ENCODE measurements at places on chromosomes 3 and 15.

DNA sequence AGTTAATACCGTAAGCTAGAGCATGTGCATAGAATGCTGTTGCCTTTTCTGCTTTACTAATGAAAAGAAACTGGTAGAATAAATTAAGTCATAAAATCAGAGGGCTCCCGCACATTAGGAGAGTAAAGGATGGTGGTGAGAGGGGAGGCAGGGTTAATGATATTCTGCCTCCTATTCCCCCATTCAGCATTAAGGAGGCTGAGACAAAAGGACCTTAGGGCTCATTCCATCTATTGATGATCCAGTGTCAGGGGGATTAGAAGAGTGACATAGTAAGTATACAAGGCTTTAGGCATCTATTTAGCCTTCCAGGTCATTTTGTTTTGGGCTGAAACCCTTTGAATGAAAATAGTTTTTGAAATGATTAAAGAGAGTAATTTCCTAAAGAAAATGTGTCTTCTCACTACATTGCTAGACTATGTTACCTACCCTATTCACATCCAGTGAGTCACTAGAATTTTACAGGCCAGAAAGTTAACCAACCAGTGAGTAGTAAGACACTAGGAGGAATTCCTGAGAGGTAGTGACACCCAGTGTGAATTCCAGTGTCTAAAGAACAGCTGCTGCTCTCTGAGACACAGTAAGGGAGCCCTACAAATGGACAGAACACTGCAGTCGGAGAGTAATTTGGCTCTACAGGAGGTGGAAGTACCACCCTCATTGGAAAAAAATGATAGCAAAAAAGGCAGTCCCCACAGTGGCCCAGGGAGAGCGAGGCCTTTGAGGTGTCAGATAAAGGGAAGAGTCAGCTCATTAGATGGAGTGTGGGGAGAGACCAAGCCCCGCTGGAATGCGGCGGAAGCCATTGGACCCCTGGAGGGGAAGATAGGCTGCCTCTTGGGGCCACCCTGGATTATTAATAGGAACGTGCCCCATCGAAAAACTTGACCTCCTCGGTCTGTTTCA, 67.6 kb downstream of the TUSC7 start:
- DNase-seq, result no peak

DNA sequence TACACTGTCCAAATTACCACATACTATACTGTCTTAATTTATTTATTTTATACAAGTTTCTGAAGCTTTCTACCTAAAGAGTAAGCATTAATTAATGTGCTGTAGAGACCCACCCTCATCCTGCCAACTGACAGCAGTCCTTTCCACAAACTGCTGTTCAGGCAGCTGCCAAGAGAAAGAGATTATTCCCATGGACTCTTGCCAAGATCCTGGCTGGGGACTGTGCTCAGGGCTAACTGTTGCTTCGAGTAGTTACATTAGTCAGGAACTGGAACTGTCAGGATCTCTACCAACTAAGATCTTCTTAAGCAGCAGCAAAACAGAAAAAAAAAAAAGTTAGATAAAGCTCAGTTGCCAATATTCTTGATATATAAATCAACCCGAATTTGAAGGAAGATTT, 398.8 kb downstream of the MECOM start:
- peak; percentile 18 for DNase-seq

GRCh38 chr3:194702545-194702944, 16.9 kb downstream of the FAM43A start:
- peak; percentile 47 for DNase-seq

DNA sequence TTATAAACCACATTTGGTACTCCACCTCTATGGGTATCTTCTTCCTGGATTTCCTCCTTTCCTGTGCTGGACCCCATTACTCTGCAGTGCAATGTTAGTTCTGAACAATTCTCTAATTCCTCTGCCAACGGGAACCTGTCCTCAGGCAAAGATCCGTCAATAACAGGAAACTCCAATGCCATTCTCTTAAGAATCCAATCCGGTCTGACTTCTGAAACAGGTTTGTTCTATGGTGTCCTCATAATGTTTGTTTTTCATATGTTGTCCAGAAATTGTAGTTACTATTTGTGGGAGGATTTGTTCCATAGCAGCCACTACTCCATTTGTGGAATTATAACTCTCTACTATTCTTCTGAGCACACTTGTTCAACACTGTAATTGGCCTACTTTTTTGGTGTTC, 112.7 kb downstream of the TBL1XR1 start:
- no peak for DNase-seq

DNA sequence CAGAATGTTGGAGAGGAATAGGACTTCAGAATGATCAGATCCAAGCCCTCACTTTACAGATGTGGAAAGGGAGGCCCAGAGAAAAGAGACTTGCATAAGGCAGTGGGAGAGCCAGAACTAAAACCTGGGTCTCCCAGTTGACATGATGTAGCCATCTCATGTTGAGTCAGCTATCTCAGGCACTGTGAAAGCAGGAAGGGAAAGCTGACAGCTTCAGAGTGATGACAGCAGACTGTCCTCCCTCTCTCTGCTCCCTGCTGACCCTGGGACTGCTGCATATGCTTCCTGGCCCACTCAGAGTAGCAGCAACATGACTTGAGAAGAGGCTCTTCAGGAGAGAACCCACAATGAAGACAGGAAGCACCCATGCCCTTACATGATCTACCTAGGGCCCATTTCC, 14.7 kb downstream of the FHIT start:
- no peak for DNase-seq

GRCh38 chr3:2765002-2765579, 345.1 kb downstream of the IL5RA start:
- peak; percentile 8 for DNase-seq

GRCh38 chr3:182920515-182921084, 59.7 kb downstream of the DCUN1D1 start:
- DNase-seq, result no peak

DNA sequence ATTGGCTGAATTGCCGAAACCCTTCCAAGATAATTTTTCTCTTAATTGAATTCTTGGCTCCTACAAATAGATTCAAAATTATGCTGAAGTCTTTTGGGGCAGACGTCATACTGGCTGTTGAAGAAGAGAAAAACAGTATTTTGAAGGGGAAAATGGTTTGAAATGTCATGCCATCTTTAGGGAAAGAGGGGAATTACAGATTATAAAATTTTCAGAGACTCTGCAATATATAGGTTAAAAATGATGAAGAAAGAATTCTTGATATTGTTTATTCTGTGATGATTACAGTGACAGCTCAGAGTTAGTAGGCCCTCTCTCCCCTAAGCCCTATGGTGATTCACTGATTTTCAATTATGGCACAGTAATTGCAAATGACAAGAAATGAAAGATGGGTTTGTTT, 86.1 kb downstream of the CGNL1 start:
- no peak for DNase-seq

DNA sequence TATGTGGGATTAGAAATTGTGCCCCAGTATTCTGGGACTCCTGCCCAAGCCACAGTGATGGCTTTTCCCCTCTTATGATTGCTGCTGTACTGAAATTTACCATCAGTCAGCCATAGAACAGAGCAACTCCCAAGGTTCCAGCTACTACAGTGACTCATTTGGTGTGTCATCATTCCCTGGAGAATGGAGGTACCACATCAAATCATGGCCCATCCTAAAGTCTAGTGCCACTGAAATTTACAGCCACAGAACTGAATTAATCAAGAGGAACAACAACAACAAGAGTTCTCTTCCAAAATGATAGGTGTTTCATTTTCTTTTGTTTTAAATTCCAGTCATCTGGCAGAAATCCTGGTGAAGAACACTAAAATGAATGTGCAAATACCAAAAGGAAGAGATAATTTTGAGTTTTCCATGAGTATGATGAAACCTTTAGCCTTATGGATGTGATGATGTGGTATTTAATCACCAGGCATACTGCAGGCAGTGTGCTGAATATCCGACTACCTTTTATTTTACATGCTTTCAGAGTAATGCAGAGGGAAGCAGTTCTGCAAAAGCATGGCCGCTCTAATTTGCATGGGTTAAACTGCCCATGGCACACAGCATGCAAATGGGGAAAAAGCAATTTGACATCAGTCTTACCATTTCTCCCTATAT, 75.6 kb upstream of the SLC2A2 start:
- no peak for DNase-seq

DNA sequence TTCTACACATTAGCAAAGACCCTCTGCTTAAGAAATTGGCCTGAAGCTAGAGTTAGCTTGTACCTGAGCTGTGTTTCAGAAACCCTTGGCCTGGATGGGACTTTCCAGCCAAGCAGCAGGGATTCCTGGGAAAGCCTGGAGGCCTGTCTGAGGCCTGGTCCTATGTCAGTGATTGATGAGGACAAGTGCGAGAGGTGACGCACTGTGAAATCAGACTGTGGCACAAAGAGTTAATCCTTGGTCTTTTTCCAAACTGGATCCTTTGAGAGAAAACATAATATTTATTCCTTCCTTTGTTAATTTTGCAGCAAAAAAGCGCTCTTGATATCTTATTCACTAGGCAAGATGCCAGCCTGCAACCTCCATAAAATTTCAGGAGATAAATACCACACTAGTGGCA, 225.0 kb upstream of the ATP11B start:
- no peak for DNase-seq

DNA sequence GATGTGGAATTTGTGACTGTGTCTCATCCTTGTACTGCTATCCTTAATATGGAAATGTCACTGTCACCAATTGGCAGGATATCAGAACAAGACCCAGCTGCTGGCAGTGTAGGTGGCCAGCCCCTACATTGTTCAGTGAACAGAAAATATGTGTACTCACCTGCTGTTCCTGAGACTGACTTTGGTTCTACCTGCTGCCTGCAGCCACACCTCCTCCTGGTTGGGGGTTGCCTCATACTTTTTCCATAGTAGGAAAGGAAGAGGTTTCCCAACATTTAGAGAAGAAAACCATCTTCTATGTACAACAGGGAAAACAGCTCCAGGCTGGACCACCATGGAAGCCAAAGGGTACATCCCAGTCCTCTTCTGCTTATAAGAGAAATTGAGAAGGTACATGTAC, 35.9 kb downstream of the SLC12A1 start:
- no peak for DNase-seq

DNA sequence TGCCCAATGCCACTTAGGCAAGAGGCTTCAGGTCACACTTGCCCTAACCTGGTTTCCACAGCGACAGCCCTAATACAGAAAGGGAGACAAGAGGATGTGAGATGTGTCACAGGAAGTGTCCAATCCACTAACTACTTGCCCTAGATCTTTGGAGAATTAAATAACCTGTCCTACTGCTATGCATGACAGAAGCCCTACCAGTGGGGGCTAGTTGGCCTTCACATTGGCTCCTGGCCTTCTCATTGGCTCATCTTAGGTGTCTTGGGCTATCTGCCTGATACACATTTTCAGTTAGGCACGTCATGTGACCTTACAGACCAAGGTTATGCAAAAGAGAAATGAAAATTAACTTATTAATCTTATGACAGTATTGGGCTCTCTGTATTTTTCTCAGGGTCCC, 449.9 kb downstream of the FHIT start:
- DNase-seq, result no peak

- DNase-seq, result no peak
These were observed 119.1 kb downstream of the ATG7 start for GRCh38 chr3:11391174-11391879.

- no peak for DNase-seq
These were observed 435.2 kb upstream of the SUCLG2 start for GRCh38 chr3:68089572-68090011.

GRCh38 chr3:43769097-43769884, 78.6 kb downstream of the ABHD5 start:
- DNase-seq, result peak; percentile 81

- DNase-seq, result no peak
These were observed 34.1 kb upstream of the HES1 start for GRCh38 chr3:194101592-194102432.

GRCh38 chr3:148943506-148944205, 47.7 kb upstream of the GYG1 start:
- DNase-seq, result peak; percentile 57

- DNase-seq, result no peak
These were observed 19.7 kb downstream of the ABHD2 start for GRCh38 chr15:89107984-89108383.

- DNase-seq, result no peak
These were observed 19.6 kb downstream of the HACL1 start for GRCh38 chr3:15581471-15582394.

DNA sequence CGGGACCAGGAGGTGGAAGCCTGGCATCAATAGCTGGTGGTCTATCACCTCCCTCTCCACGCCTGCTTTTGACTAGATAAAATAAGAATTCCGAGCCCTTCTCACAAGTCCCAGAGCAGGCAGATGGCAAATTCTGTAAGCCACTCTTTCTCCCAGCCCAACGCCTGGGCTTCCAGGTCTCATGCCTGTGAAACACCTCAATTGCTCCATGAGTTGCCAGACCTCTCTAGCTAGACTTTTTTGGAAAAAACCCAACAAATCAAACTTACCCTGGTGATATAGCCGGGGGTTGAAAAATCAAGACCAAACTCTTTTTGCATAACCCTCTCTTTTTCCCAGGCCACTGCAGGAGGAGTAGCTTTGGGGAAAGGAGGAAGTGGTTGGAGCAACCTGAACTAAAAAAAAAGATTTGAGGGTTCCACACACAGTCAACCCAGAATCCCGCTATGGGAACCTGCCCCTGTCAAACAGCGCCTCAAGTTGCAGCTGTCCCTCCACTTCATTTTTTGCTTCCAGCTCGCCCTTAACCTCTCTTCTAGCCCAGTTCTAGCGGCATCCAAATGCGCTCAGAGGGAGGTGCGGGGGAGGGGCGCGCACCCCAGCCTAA, 7.0 kb downstream of the BHLHE40 start:
- no peak for DNase-seq
